ENCODE measurements at places on chromosomes 13 and 19. TPM values are rescaled to one million over a fixed set of nuclear protein-coding genes. Genes with fewer than 3 reads are reported as not detected.

The CLEC17A gene
- total RNA-seq: not detected

The KCTD4 gene
- total RNA-seq: not detected

The CACNA1A gene
- total RNA-seq: 0.20 TPM

The SPACA4 gene
- total RNA-seq: not detected

The MATK gene
- total RNA-seq: not detected

The NUFIP1 gene
- 3.1 TPM for total RNA-seq

The SPTBN4 gene
- 0.13 TPM for total RNA-seq

The C1QTNF9 gene
- total RNA-seq: not detected

The RNF225 gene
- total RNA-seq: not detected

The EBI3 gene
- 0.73 TPM for total RNA-seq

The GJB2 gene
- not detected for total RNA-seq

The COL5A3 gene
- total RNA-seq: 0.05 TPM

The ZNF880 gene
- total RNA-seq: 12.8 TPM

The SLC8A2 gene
- not detected for total RNA-seq

The NLRP4 gene
- total RNA-seq: not detected

The MRPL4 gene
- total RNA-seq: 102 TPM

The CGB5 gene
- total RNA-seq: not detected

The ERVK3-1 gene
- 38.8 TPM for total RNA-seq

The THAP8 gene
- 6.0 TPM for total RNA-seq

The DENND1C gene
- not detected for total RNA-seq

The C13orf42 gene
- total RNA-seq: not detected

The PABPC3 gene
- 0.05 TPM for total RNA-seq

The SHISA7 gene
- not detected for total RNA-seq

The PDE4C gene
- total RNA-seq: 0.25 TPM

The LILRB2 gene
- not detected for total RNA-seq

The TYROBP gene
- not detected for total RNA-seq

The TMEM86B gene
- total RNA-seq: 1.7 TPM

The FOXA3 gene
- total RNA-seq: not detected

The ATP4B gene
- not detected for total RNA-seq

The ZNF730 gene
- 2.4 TPM for total RNA-seq

The RUBCNL gene
- not detected for total RNA-seq

The ODAD3 gene
- 0.60 TPM for total RNA-seq

The ZNF66 gene
- total RNA-seq: 0.80 TPM

The PDX1 gene
- total RNA-seq: not detected

The SIGLEC8 gene
- not detected for total RNA-seq

The KLK10 gene
- total RNA-seq: not detected

The FCAR gene
- total RNA-seq: not detected

The ZNF99 gene
- not detected for total RNA-seq
